ENCODE measurements at places on chromosomes 16 and 17.

DNA sequence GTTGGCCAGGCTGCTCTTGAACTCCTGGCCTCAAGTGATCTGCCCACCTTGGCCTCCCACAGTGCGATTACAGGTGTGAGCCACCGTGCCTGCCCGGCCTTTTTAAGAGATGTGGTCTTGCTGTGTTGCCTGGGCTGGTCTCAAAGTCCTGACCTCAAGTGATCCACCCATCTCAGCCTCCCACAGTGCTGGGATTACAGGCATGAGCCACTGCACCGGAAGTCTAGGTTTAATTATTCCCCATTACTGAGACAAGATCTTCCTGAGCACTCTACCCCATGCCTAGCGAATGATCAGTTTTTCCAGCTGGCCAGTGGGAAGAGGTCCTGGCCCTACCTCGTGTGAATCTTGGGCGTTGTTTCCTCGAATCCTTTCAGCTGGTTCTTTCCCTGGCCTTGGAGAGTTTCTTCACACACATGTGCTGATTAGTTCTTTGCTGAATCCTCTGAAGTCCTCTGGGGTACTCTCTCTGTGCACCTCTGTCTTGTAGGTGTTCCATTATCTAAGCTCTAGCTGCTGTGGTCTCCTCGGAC, 18.9 kb downstream of the C16orf54 start:
- DNase-seq = no peak

DNA sequence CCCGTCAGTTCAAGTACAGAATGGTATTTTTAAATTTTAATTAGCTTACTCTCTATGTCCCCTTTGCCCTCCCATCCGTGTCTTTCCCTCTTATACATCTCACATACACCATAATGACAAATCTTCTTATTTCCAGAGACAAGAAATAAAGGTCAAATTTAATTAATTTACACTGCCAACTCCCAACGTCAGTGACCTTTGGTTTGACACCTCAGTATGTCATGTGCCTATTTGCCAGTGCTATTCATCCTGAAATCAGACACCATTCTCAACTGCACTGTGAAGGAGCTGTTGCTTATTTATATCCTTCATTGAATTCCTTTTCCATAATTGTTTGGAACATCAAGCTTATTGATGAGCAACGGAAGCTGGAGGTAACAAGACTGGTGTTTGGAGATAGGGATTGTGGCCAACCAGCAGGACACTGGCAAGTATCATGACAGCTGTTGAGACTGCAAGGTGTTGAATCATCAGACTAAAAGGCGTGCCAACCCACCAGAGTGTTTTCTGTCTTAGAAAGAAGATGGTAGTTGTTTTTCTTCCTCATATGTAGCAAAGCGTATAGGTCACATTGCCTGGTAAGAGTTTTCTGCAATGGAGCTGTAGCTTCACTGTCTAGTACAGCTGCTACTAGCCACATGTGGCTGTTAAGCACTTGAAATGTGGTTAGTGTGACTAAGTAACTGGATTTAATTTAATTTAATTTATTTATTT, 12.5 kb downstream of the CALCOCO2 start:
- no peak for DNase-seq

- DNase-seq = no peak
Observed at GRCh38 chr16:49811644-49812334, 44.1 kb downstream of the ZNF423 start.

- DNase-seq = no peak
Observed at GRCh38 chr17:33085256-33085655, 93.6 kb downstream of the SPACA3 start.
